ENCODE measurements at places on chromosomes 1 and 21. TPM values are rescaled to one million over a fixed set of nuclear protein-coding genes. Genes with fewer than 3 reads are reported as not detected.

The RAP1GAP gene
- polyA plus RNA-seq, result 3.5 TPM

The RHD gene
- polyA plus RNA-seq, result not detected

The PEX10 gene
- polyA plus RNA-seq, result 21.1 TPM

The SHISA4 gene
- polyA plus RNA-seq, result 2.3 TPM

The FCMR gene
- 0.90 TPM for polyA plus RNA-seq

The BGLAP gene
- 0.81 TPM for polyA plus RNA-seq

The L1TD1 gene
- 0.06 TPM for polyA plus RNA-seq

The KCNN3 gene
- polyA plus RNA-seq, result 0.12 TPM

The KCTD3 gene
- 29.6 TPM for polyA plus RNA-seq

The DCAF6 gene
- polyA plus RNA-seq, result 17.7 TPM

The DNM3 gene
- polyA plus RNA-seq, result 0.53 TPM

The IFI44L gene
- polyA plus RNA-seq, result 0.59 TPM

All from esophagus (tissue), 2 donors.